ENCODE measurements at places on chromosomes 5 and 9.

GRCh38 chr5:32767948-32768467 is 56.9 kb downstream of the NPR3 start:
- no peak overlapping the region for H3K27ac ChIP-seq
- H3K4me1 ChIP-seq, result no peaks in the 10 kb centered on the region
- no peaks in the 10 kb centered on the region for H3K36me3 ChIP-seq
- H3K27me3 ChIP-seq, result peaks cover 10% of the 10 kb centered on the region

GRCh38 chr5:177446200-177447065 is at the start of gene PRR7:
PRR7 (plus strand) TSS chr5:177446814; CDS start chr5:177455068, 8,254 bp downstream.
- peaks cover 66% of the 10 kb centered on the region for H3K36me3 ChIP-seq
- H3K27me3 ChIP-seq, result no peaks in the 10 kb centered on the region
- peak within 1 kb of the TSS; percentile 97 for H3K27ac ChIP-seq
- peak within 1 kb of the TSS; percentile 69 for H3K4me3 ChIP-seq
- DNase-seq, result peak; percentile 78

GRCh38 chr9:111872886-111873285 is 23.7 kb upstream of the UGCG start:
- H3K4me3 ChIP-seq, result no peak overlapping the region
- H3K27me3 ChIP-seq, result no peaks in the 10 kb centered on the region
- H3K4me1 ChIP-seq, result no peaks in the 10 kb centered on the region
- H3K36me3 ChIP-seq, result no peaks in the 10 kb centered on the region
- H3K27ac ChIP-seq, result no peak overlapping the region

GRCh38 chr5:124660229-124661093 is 86.0 kb downstream of the ZNF608 start:
- no peak overlapping the region for H3K27ac ChIP-seq
- H3K4me3 ChIP-seq, result no peak overlapping the region
- no peaks in the 10 kb centered on the region for H3K27me3 ChIP-seq
- H3K4me1 ChIP-seq, result peaks cover 3% of the 10 kb centered on the region
- DNase-seq, result no peak

GRCh38 chr5:60334281-60334713 is 365.7 kb downstream of the DEPDC1B start:
- no peak overlapping the region for H3K27ac ChIP-seq
- H3K4me3 ChIP-seq, result no peak overlapping the region
- H3K36me3 ChIP-seq, result no peaks in the 10 kb centered on the region
- H3K4me1 ChIP-seq, result no peaks in the 10 kb centered on the region
- DNase-seq, result no peak

- no peak overlapping the region for H3K27ac ChIP-seq
- H3K27me3 ChIP-seq, result no peaks in the 10 kb centered on the region
- H3K36me3 ChIP-seq, result no peaks in the 10 kb centered on the region
- no peak for DNase-seq
- H3K4me1 ChIP-seq, result no peaks in the 10 kb centered on the region
These were observed 369.0 kb downstream of the CAAP1 start for GRCh38 chr9:26523577-26523976.

- H3K4me1 ChIP-seq, result no peaks in the 10 kb centered on the region
- no peak for DNase-seq
- no peaks in the 10 kb centered on the region for H3K27me3 ChIP-seq
- no peaks in the 10 kb centered on the region for H3K36me3 ChIP-seq
- H3K4me3 ChIP-seq, result no peak overlapping the region
These were observed 242.8 kb downstream of the PRR16 start for GRCh38 chr5:120706877-120707276.

DNA sequence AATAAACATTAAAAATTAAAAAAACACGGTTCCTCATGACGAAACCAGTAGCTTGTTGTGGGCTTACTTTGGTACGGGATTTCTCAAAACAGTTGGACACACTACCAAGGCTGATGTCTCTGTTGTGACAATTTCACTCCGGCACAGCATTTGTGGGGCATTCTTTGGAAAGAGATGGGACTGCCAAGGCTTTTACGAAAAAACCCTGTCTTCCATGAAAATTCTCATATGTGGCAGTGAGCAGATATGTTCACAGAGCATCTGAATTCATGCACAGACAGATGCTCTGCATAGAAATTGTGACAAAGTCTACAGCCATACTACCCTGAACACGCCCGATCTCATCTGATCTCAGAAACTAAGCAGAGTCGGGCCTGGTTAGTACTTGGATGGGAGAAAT is 17.8 kb upstream of the SHROOM1 start:
- H3K36me3 ChIP-seq, result no peaks in the 10 kb centered on the region
- H3K4me3 ChIP-seq, result no peak overlapping the region
- H3K27me3 ChIP-seq, result no peaks in the 10 kb centered on the region
- no peaks in the 10 kb centered on the region for H3K4me1 ChIP-seq

DNA sequence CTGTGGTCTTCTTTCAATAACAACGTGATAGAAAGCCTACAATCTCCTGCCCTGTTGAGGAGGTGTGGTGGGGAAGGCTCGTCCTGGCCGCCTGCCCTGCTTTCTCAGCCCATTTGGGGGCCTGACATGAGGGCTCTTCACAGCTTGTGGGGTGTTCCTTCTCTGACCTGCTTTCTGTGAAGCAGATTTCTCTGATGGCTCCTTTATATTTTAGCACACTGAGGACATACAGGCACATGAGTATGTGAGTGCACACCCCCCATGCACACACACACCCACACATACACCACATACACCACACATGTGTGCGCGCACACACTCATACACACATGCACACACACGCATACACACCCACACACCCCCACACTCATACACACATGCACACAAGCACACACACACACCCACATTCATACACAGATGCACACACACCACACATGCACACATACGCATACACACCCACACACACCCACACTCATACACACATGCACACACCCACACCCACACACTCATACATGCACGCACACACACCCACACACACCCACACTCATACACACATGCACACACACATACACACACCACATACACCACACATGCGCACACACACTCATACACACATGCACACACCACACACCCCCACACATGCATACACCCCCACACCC is 117.5 kb downstream of the COL5A1 start:
- H3K4me3 ChIP-seq, result no peak overlapping the region
- no peaks in the 10 kb centered on the region for H3K27me3 ChIP-seq
- DNase-seq, result no peak
- H3K4me1 ChIP-seq, result no peaks in the 10 kb centered on the region
- H3K36me3 ChIP-seq, result no peaks in the 10 kb centered on the region

DNA sequence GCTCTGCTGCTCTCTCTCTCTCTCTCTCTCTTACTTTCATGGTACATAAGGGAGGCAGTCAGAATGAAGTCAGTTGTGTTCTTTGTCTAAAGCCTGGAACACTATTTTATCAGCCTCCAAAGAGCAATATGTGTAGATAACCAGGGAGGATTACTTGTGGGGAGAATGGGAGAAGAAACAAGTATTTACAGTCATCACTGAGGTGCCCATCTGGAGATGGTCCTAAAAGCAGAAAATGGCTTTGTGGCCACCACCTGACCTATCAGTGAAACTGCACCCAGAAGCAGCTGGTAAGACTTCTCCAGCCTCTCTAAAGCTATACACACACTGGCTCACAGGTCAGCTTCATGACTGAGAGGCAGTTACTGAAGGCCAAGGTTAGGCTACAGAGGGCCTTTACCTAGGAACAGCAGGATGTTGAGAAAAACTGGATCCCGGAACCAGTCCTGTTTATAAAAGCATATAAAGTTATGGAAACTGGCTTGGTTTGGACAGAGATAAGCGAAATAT is 75.1 kb downstream of the MRPS27 start:
- H3K36me3 ChIP-seq, result no peaks in the 10 kb centered on the region
- H3K27ac ChIP-seq, result no peak overlapping the region
- no peaks in the 10 kb centered on the region for H3K27me3 ChIP-seq
- no peak for DNase-seq
